NCI-H774 (cell line): ENCODE measurements at places on chromosomes 4 and X.

- no peak for DNase-seq
Measured at GRCh38 chr4:81360737-81361136, 111.0 kb downstream of the RASGEF1B start.

DNA sequence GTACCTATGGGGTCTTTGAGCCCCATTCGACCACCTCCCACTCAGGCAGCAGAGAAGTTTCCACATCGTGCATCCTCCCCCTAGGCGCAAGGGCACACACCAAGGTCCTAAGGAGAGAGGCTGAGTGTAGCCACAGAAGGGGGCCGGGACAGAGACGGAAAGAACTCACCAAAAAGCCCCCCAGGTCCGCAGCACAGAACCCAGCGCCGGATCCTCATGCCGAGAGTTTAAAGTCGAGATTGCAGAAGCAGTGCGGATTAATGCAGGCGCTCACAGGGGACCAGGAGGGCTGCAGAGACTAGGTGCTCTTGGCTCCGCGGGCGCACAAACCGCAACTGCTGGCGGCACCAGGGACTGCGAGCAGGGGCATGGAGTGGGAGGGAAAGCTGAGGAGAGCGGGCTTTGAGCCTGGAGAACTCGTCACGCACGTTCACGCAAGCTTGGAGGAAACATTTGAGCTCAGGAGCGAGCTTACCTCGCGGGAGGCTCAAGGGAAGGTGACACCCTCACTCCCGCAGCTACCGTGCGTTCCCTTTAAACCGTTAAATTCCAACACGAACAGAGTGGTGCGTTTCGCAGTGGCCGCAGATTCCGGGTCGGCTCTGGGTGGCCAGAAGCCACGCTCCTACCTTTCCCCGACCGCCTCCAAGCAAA, 8.5 kb downstream of the NKX3-2 start:
- no peak for DNase-seq

DNA sequence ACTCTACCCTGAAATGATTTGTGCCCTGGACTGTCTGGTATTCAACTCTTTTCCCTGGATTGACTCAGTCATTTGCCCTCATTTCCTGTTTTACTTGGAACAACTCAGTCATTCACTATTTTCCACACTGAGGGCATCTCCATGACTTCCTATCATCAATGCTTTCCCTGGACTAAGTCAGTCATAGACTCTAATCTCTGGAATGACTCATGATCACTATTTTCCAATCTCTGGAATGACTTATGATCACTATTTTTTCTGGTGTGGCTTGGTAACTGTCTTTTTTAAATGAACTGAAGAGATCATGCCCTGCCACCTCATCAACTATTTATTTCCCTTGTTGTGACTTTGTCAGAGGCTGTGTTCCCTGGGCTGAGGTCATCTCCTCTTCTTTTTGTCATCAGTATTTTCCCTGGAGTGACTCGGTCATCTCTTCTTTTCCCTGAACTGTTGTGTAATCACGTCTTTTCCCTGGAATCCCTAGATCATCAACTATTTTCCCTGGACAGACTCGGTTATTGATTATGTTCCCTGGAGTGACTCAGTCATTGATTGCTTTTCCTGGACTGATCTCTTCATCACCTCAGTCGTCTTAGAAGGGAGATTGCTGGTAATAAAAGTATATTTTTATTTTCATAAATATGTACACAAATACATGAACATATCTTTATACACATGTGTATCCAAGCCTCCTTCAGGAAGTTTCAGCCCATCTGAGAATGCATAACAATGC, 327.1 kb upstream of the VCX start:
- DNase-seq = no peak

DNA sequence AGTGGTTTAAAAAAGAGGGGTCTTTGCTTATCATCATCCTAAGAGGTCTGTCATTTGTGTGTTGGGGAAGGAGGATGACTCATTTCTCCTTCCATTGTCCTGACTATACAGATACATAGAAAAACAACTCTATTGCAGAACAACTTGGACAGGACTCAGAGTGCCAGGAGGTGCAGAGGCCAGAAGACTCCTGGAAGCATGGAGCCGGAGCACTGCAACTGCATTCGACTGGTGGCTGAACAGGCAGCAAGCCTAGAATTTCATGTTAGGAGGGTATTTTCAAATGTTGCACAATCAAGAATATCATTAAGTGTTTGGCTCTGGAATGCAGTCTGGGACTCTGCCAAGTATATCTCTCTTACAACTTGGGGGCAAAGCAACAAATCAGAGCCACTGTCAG, 35.0 kb upstream of the MAML3 start:
- DNase-seq = no peak

DNA sequence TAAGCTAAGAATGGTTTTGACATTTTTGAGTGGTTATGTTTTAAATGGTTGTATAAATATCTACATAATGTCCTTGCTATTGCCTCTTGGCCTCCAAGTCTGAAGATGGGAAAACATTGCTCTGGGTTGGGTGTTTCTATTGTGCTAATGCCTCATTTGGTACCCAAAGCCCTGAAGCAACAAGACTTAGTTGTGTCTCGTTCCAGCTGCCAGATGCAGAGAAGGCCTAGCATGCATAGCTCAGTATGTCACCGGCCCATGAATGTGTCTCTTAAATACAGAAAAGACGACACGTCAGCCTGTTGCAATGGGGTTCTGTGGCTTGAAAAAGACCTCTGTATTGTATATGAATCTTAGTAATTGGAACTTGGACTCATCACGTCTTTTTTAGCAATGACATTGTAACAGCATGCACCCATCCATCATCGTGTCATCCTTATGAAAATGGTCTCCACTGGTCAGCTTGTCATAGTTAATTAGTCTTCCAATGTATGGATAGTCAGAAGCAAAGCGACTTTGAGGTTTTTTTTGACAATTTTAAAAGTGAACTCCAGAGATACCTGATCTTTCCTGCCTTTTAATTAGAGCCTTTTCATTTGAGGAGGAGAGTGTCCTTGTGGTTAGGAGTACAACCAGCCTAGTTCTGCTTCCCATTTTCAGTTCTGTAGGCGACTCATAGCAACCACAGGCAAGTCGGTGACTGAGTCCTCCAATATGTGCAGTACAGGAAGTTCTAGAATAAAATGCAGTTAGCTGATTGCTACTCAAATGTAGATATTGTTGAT, 126.4 kb upstream of the GATB start:
- DNase-seq = no peak

DNA sequence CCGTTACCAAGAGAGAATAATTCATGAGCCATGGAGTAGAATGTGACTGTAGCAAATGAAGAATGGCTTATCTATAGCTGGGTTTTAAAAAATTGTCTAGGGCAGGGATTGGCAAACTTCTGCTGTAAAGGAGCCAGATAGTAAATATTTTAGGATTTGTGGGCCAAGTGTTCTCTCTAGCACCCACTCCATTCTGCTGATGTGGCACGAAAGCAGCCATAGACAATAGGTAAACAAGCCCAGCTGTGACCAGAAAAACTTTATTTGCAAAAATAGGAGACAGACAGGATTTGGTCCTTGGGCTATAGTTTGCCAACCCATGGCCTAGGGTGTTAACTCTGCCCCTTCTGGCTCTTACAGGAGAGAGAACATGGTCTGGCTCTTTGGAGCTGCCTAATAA, 127.2 kb downstream of the AKAP4 start:
- DNase-seq = no peak

GRCh38 chr4:126097155-126097799, 782.5 kb downstream of the FAT4 start:
- DNase-seq = no peak

- no peak for DNase-seq
Measured at GRCh38 chr4:36870121-36870520, 374.4 kb upstream of the NWD2 start.

- no peak for DNase-seq
Measured at GRCh38 chr4:76053730-76054129, 17.9 kb upstream of the CXCL11 start.

DNA sequence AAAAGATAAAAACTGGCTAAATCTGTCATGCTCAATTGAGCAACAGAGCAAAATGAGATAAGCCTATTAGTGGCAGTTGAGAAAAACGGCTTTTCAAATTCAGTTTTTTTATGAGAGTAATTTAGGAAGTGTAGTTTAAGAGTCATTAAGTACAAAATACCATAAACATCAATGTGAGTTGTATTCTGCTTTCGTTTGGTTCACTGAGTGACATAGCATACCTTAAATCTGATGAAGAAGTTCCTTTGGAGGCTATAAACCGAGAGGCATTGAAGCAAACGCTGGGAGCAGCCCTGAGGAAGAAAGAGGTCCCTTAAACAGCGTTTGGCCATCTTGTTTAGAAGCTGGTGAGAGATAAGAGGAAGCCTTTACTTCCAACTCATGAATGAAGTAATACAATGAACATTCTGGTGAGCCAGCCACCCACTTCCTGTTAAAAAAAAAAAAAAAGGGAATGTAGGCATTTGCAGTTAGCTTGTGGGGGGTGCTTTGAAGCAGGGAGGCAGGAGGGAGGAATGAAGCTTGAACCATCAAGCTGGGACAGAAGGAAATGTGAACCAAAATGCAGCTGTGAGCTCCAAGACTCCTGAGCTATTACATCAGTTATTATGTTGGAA, 132.3 kb downstream of the ZNF330 start:
- DNase-seq = no peak

GRCh38 chrX:45191820-45192409, 8.8 kb downstream of the DIPK2B start:
- no peak for DNase-seq

DNA sequence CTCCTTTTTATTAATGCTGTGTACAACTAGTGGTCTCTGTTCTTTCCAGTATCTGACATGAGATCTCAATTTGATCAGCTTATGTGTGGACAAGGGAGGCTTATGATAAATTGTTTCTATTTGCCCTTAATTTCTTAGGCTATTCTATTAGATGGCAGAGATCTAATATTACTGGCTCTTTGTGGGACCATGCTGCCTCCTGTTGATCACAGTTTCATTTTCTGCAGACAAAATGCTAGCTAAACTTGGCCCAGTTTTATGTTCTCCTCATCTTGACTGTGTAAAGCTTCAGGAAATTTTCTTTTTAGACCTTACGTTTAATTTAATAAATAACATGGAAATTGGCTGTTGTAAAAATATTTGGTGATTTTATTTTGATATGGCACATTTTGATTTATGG, 627.1 kb upstream of the AADAT start:
- no peak for DNase-seq

DNA sequence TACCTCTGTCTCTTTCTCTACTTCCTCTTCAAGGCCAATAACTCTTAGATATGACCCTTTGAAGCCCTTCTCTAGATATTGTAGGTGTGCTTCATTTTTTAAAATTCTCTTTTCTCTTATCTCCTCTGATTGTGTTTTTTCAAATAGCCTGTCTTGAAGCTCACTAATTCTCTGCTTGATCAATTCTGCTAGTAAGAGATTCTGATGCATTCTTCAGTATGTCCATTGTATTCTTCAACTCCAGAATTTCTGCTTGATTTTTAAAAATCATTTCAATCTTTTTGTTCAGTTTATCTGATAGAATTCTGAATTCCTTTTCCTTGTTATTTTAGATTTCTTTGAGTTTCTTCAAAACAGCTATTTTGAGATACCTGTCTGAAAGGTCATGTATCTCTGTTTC, 47.9 kb downstream of the MCUB start:
- DNase-seq = no peak

DNA sequence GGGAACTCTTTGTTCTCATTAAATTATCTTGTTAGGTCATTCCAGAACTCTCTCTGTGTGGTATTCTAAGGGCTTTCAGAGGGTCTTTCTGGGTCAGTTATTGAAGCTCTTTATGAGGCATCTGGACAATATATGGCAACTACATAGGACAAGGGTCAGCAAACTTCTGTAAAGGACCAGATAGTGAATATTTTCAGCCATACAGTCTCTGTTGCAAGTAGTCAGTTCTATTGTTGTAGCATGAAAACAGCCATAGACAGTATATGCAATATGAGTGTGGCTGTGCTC, 35.1 kb downstream of the HADH start:
- DNase-seq = no peak

- DNase-seq = no peak
Measured at GRCh38 chr4:143405075-143405730, 68.5 kb downstream of the GAB1 start.

GRCh38 chr4:76767983-76768382, 130.0 kb downstream of the SOWAHB start:
- DNase-seq = no peak

DNA sequence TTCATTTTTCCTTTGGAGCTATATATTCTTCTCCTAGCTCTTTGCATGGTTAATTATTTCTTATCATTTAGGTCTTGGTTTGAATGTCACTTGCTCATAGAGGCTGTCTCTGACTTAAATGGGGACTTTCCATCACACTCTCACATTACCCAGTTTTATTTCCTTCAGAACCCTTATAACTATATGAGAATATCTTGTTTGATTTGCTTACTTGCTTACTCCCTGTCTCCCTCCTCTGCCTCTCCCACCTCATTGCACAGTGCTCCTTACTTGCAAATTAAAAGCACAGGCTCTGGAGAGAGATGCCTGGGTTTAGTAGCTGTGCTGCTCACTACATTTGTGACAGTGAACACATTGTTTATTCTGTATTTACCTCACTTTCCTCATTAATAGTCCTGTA, 174.6 kb downstream of the SOWAHB start:
- DNase-seq = no peak

GRCh38 chr4:54092405-54093323, 7.3 kb upstream of the GSX2 start:
- DNase-seq = no peak

DNA sequence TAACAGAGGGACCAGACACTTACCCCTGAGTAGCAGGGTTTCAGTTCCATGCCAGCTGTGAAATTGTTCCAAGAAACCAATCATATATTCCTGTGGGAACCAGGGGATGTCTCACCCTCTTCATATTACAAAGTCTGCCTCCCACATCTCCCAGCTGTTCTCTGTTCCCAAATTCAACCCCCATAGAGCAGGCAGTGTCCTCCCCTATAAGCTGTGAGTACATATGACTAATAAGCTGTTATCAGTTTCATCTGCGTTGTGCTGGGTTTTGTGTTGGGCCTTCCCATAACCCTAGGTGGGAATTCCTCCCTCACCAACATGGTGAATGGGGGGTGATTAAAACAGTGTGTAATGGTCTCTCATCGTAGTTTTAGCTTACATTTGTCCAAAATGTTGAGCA, 41.0 kb downstream of the CEP44 start:
- no peak for DNase-seq

DNA sequence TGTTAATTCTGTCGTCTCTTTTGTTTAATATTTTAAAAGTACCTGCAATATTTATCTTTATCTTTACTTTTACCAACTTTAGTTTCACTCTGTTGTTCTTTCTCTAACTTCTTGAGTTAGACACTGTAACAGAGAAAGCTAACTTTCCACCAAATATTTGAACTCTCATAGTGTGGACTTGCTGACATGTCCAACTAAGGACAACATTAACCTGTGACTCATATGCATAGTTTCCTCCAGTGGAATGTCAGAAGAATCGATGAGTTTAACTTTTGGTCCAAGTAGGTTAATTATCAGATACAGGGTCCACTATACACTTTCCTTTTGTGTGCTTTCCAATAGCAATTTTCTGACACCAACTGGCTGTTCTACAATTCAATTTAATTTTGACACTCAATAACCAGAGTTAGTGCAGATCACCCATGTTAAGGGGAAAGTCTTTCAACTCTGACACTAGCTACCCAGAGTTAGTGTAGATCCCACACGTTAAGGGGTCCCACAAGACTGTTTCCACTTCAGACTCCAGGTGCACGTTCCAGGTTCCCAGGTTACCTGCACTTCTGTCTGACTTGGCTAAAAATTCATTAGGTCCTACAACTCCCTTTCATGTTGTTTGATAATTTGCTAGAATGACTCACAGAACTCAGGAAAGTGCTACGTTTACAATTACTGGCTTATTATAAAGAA, 559.0 kb upstream of the AMOT start:
- DNase-seq = no peak

- peak; percentile 43 for DNase-seq
Measured at GRCh38 chr4:39044956-39045826, 13.0 kb upstream of the TMEM156 start.
